RKO (cell line): ENCODE measurements at places on chromosomes 4 and X.

GRCh38 chr4:63440236-63440635, 969.0 kb downstream of the TECRL start:
- no peak for DNase-seq

DNA sequence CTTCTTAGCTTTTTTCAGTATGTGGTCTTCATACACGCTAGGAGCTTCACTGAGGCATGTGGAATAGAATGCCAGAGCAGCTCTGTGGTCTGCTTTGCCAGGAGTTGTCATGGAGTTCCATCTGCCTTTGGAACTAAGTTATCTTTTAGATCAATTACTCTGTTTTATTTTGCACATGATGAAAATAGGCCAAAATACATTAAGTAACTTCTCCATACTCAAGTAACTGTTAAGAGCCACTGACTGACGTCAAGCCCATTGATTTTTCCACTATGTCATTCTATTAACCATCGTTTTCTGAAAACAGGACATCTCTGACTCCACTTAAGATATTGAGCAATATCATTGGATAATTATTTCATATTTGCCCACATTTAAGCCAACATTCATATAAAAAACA, 415.1 kb upstream of the MAD2L1 start:
- no peak for DNase-seq

DNA sequence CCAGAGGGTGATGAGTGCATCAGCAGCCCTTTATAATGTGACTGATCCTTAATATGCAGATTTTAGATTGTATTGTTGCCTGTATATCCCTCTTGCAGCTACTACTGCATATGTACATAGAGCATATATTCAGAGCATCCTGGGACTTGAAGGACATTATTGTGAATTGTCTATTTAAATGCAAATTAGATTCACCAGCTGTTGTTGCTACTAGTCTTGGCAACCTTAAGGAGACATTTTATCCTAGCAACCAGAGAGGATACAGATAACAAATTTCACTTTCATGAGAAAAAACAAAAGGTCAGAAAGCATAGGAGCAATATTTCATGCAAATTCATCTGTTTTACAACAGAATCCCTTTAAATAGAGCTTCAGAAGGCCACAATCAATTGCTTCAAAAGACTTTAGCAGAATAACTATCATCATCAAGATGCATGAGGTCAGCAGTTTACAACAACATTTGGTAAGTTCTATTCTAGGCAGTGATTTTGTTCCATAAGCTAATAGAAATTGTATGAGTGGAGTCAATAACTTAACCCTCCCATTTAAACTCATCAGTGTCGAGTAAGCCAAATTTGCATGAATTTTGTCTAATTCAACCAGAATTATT, 148.6 kb downstream of the GC start:
- no peak for DNase-seq

DNA sequence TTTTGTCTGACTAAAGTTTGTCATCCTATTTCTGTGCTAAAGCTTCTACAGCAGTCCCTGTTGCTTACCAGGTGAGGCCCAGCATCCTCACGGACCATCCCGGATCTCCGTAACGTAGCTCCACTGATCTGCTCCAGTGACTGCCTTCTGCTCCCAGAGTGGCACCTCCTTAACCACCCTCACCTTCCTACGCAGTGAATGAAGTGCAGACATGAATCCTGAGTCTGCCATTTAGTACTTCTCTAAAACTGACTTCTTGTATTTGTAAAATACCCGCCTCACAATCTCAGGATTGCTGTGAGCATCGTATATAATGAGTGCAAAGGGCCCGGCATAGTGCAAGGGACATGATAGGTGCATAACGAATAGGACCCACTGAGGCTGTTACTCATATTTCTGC, 27.7 kb upstream of the ACSL1 start:
- DNase-seq, result no peak

DNA sequence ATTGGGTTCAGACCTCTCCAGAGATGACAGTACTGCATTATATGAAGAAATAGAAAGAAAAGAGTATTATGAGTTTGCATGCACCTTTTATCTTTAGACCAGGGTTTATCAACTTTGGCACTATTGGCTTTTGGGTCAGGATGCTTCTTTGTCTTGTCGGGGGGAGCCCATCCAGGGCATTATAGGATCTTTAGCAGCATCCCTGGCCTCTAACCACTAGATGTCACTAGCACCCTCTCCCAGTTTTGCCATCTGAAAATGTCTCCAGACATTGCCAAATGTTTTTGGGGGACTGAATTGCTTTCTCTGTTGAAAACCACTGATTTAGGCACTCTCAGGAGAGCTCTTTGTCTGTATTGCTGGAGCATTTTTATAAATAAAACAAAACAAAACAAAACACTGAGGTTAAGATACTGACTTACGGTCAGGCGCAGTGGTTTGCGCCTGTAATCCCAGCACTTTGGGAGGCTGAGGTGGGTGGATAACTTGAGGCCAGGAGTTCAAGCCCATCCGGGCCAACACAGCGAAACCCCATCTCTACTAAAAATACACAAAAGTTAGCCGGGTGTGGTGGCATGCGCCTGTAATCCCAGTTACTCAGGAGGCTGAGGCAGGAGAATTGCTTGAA, 23.6 kb downstream of the CA5B start:
- DNase-seq, result peak; percentile 49

- no peak for DNase-seq
These were observed 26.1 kb upstream of the TMEM154 start for GRCh38 chr4:152705903-152706302.
